ENCODE measurements at places on chromosomes 2 and 18.

DNA sequence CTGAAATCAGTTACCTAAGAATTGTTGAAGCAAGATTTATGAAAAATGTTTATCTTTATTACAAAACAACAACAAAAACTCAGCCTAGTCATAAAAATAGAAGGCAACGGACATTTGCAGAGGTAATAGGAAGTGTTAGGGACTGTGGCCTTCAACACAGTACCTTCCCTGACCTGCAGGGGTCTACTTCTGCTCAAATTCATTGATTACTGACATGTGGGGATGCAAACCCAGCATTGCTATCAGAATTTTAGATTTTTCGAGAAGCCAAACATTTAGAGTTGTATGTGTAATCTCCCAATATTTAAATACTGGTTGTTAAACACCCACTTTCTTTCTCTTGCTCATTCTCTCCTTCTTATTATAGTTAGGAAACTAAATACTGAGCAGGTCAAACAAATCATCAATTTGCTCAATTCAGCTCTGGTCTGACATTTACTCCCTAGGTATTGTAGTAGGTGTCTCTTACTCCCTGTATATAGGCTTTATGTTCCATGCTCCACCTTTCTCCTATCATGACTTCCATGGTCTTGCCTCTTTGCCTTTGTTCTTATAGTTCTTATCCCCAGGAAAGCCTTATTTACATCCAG lies 198.5 kb downstream of the UBE2E3 start:
- no peak for DNase-seq

DNA sequence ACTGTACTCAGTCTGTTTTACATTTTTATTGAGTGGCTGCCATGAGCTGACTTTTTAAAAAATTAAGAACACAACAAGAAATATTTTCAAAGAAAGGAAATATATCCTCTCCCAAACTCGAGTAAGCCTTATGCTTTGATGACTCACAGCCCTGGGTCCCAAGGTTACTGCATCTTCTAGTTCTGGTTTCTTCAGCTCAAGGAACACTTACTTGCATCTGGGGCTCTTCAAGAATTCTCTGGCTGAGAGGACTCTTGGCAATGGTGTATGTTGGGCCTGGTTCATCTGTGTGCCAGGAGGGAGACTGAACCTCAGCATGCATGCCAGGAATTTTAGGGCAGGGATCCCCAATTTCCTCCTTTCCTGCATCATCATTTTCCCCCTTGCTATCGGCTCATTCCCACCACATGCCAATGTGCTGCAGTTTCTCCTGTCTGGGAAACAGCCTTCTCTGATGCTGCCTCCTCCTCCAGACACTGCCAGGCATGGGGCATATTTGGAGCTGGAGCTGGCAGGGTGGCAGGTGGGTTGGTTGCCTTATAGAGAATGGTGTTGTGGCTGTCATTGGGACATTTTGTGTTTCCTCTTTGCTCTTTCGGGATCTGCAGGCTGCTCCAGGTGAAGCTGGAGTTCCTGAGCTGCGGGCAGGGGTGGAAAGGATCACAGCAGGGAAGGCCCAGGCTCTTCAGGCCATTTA lies 192.2 kb upstream of the HS6ST1 start:
- DNase-seq: no peak

DNA sequence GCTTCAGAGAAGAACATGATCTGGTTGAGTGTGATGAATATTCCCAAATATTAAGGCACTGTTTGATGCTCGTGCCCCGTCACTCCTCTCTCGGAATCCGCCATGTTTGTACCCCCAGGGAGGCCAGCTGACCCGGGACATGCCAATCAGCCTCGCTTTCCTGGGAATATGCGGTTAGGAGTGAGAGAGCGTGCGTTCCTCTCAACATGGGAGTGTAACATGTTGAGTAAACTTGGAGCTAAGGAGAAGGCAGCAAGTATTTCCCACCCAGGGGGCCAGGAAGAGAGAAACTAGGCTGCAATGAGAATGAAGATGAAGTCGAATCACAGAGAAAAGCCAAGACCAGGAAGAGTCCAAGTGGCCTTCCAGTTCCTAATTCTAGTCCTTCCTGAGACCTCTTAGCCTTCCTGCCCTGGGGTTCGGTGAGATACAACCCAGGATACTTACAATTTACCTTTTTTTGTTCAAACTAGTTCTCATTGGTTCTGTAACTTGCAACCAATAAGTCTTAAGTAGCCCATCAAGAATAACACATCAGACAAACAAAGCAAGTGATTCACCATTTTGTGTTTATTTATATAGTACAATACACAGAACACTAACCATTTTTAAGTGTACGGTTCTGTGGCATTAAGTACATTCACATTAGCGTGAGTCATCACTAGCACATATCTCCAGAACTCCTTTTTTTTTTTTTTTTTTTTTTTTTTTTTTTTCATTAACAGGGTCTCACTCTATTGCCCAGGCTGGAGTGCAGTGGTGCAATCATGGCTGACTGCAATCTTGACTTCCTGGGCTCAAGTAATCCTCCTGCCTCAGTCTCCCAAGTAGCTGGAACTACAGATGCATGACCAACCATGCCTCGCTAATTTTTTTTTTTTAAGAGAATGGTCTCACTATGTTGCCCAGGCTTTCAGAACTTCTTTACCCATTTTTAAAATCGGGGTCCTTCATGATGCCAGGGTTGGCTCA lies 36.4 kb upstream of the SLC1A4 start:
- no peak for DNase-seq

DNA sequence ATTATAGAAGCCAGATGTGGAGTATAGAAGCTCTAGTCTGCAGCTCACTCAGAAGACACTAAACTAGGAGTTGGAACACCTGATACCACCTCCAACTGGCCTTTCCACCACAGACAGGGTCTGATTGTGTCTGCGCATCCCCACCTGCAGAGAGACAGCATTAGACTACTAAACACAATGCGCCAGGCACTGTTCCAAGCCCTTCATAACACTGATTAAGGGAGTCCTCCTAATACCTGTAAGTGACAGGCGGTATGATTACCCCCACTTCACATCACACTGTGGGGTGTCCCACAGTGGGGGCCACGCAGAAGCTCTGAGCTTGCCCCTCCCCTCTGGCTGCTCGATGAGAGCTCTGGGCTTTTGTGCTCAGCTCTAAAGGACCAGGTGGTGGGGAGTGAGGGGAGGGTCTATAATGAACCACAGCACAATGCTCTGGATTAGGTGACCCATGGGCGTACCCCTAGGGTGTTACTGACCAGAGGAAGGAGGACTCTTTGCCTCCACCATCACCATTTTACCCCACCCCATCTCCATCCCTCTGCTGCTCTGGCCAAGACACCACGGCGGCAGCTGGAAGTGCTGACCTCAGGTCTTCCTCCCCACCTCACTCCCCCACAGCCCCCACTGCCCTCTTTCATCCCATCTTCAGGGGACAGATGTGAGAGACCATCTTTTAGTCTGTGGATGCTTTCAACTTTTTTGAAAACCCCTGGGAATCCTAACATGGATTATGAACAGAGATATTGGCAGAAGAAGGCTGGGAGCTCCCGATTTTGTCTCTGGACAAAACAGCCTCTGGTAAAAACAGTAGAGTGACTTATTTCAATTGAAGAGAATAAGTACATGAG lies 145.1 kb downstream of the GFPT1 start:
- DNase-seq: no peak

DNA sequence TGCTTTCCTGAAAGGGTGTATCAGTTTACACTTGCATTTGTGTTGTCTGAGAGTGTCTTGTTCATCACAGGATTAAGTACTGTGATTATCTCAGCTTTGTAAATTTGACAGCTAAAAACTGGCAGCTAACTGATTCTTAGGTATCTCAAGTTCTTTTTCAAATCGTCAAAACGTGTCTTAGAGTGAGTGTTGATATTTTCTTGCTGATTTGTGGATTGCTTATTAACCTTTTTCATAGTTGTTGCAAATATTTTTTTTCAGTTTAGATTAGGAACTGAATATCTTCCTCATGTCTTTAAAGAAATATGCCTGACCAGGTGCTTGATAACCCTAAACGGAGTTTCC lies 41.9 kb downstream of the LRRFIP1 start:
- DNase-seq: no peak

DNA sequence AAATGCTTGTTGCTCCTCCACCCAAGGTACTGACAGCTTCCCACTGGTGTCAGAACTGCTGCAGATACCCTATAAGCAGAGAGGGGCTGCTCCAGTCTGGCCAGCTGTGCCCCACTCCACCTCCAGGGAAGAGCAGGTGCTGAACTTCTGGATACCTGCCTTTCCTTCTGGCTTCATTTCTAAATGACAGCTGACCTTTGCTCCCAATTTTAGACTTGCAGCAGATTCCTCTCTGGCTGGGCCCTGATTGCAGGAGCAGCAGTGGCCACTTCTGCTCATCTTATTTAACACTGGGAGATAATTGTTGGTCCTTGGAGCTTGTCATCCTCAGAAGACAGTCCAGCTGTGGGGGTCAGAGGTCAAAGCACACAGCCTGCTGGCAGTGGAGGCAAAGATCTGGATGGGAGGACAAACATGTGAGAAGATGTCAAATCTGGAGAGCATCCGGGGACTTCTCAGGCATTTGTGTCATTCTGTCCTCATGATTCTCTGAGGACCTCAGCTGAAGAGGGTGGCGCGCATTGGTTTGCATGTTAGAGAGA lies 38.9 kb downstream of the SETBP1 start:
- DNase-seq: no peak

- DNase-seq: no peak
Observed at GRCh38 chr2:172615727-172616261, 59.9 kb downstream of the PDK1 start.

GRCh38 chr2:235749121-235749770 lies 255.4 kb downstream of the AGAP1 start:
- no peak for DNase-seq

All from liver (tissue), 10 donors.